ENCODE measurements at places on chromosomes 16 and 17.

GRCh38 chr17:4716081-4716480, 5.6 kb downstream of the ARRB2 start:
- no peak for DNase-seq

- DNase-seq = no peak
Measured at GRCh38 chr17:57585341-57586195, 159.5 kb downstream of the CCDC182 start.

GRCh38 chr17:36460265-36460937, 26.1 kb upstream of the ZNHIT3 start:
- no peak for DNase-seq

DNA sequence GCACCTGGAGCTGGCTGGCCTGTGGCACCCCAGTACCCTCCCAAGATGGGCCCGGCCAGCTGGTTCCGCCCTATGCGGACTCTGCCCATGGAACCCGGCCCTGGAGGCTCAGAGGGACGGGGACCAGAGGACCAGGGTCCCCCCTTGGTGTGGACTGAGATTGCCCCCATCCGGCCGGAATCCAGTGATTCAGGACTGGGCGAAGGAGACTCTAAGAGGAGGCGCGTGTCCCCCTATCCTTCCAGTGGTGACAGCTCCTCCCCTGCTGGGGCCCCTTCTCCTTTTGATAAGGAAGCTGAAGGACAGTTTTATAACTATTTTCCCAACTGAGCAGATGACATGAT, 12.0 kb downstream of the TBX21 start:
- DNase-seq = no peak

GRCh38 chr16:73047221-73047535, 750 bp downstream of the ZFHX3 start:
- DNase-seq = no peak

DNA sequence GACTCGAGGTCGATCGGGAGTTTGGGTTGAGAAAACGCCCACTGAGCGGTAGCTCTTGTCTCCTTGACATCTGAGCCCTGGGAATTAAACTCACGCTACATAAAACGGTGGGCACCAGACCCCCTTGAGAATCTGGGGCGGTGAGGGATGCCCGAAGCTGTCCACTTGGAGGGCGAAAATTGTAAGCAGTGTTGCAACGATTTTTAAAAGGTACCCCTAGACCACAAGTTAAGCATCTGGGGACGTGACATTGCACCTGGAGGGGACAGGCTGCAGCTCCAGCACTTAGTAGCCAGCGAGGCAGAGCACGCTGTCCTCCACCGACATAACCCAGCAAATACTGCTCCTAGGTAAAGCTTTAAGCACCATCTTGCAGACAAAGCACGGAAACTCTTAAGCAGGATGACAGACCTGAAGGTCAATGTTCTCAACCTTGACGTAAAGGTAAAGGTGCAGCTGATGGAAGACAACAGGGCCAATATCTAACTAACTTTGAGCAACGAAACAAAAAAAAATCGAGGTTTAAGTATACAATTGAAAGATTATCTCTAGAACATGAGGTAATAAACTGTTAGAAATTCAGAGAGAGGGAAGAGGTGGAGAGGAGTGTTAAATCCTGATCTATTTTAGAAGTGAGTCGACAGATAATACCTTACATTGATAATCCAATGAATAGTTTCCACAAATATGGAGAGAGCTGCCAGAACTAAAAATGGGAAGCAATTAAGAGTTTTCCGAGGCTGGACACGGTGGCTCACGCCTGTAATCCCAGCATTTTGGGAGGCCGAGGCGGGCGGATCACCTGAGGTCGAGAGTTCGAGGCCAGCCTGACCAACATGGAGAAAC, 921 bp upstream of the CDR2 start:
- no peak for DNase-seq

DNA sequence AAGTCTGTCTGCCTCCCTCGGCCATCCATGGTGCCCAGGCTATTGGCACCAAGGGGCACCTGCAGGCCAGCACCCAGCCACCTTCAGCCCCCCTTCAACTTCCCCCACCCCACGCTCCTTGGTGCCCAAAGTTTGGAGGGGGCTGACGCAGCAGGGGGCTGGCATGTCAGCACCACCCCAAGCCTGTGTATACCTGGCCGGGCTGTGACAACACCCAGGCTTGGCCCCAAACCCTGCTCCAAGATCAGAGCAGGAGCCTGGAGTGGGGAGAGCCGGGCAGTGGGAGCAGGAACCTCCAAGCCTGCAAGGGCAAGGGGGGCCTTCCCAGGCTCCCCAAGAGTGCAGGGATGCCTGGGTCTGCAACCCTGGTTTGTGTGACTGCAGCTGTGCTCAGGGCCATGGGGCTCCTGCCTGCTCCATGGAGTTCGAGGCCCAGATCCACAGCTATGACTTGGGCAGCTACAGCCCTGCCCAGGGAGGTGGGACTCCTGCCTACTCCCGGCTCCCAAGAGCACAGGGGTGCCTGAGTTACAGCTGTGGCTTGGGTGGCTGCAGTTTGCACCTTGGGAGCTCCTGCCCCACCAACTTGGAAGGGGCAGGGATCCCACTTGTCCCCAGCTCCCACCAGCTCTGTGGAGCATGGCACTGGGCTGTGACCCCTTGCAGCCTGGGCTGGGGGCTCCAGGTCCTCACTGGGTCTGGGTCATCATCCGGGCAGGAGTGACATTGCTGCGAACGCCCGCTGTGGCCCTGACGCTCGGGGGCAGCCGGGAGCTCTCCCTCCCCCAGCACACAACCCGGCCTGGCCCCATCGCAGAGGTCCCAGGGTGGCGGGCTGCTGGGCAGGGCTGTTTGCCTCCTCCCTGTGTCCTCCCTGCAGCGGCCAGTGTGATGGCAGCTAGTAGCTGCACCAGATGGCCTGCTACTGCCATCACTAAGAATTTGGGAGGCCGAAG, 175.5 kb upstream of the SDK2 start:
- no peak for DNase-seq

DNA sequence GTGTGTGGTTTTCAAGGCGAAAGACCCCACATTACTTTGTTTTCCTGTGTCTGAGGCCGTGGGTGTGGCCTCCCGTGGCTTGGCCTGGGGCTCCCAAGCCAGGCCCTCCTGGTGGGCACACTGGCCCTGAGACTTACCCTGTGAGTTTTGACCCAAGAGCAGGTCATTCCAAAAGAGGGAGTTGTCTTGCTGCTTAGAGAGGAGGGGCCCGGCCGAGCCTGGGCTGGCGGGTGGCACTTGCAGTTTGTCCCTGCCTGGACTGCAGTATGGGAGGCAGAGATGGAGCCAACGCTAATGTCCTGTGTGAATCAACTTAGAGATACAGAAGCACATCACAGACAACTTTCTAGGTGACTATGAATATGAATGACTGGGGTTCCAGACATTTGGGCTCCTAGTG, 22.7 kb downstream of the PLEKHG4 start:
- DNase-seq = no peak

DNA sequence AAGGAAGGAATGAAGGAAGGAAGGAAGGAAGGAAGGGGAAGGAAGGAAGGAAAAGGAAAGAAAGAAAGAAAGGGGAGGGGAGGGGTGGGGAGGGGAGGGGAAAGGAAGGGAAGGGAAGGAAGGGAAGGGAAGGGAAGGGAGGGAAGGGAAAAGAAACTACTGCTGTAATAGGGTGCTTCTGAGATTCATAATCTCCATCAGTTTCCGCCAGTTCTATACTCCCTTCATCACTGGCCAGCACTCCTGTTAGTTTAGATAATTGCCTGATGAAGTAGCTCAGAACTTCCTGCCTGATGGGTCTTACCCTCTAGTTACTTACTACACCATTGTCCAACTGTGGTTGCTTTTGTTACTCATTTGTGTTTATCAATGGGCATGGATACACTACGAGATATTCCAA, 2.0 kb upstream of the KRTAP9-6 start:
- no peak for DNase-seq

GRCh38 chr17:30570596-30571265, 93.5 kb downstream of the GOSR1 start:
- DNase-seq = no peak

DNA sequence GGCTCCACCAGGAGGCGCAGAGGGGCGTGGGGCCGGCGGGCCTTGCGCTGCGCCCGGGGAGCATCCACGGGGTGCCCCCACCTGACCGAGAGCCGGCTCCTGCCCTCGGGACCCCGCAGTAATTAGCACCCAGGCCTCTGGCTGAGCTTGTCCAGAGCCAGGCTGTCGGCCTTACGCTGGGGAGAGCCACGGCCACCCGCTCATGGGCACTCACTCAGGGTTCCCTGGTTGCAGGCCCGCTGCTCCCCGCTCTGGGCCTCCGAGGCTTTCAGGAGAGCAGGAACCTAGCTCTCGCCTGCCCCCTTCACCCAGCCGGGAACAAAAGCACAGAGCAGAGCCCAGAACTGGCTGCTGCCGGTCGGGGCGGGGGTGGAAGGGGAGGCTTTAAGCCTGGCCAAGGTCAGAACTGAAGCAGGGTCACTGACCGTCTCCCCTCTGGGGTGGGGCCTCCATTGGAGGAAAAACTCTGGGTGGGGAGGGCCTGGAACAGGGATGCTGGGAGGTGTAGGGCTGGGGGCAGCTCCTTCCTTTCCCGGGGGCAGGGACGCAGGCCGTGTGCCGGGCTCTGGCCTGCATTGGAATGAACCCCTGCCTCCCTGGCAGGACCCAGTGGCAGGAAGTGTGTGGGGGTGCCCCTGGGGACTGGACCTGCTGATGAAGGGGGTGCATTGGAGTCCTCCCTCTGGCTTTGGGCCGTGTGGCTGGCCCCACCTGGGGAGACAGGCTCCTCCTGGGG, 12.3 kb downstream of the GLIS2 start:
- DNase-seq = no peak

DNA sequence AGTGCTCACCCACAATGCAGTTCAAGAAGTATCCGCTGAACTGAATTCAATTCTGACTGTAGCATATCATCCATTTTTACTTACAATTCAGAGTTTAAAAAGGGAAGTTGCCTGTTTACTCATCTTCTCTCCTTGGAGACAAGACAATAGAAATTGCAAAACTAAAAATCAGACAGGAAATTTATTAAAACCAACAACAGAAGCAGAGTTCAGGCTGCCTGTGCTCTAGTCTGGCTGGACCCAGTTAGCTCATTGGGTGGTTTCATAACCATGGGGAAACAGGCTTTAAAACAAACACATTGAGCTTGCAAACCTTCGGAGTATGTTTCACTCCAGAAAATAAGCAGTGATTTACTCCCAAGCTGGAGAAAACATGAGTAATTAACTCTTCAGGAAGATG, 321.4 kb downstream of the GRIN2A start:
- no peak for DNase-seq

- DNase-seq = no peak
Measured at GRCh38 chr17:2871205-2871604, 75.0 kb downstream of the RAP1GAP2 start.

GRCh38 chr16:19896951-19897350, 12.3 kb upstream of the GPRC5B start:
- no peak for DNase-seq

DNA sequence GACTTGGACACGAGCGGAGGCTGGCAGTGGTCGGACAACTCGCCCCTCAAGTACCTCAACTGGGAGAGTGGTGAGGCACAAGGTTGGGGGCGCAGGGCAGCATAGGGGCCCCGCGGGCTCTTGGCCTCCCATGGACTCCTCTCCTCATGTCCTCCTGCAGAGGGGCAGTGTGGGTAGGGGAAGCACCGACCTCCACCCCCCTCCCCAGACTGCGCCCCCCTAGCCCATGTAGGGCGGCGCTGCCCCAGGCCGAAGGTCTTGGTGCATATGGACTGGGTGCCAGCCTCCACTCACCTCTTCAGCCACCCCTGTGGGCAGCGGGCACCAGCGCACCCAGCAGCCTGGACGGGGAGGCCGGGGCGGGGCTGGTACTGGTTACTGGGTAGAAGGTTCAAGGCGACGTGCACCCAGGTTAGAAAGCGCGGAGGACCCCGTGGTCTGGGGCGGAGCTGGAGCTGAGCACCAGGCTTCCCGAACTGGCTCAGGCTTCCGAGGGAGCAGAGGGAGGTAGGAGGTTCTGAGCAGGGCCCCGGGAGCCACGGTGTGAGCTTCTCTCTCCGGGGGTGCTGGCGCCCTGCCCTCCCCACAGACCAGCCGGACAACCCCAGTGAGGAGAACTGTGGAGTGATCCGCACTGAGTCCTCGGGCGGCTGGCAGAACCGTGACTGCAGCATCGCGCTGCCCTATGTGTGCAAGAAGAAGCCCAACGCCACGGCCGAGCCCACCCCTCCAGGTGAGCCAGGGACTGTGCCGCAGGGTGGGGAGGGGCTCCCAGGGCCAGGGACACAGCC, 39.5 kb downstream of the MRC2 start:
- no peak for DNase-seq

- DNase-seq = peak; percentile 67
Measured at GRCh38 chr16:78742501-78743283, 643.2 kb downstream of the WWOX start.

DNA sequence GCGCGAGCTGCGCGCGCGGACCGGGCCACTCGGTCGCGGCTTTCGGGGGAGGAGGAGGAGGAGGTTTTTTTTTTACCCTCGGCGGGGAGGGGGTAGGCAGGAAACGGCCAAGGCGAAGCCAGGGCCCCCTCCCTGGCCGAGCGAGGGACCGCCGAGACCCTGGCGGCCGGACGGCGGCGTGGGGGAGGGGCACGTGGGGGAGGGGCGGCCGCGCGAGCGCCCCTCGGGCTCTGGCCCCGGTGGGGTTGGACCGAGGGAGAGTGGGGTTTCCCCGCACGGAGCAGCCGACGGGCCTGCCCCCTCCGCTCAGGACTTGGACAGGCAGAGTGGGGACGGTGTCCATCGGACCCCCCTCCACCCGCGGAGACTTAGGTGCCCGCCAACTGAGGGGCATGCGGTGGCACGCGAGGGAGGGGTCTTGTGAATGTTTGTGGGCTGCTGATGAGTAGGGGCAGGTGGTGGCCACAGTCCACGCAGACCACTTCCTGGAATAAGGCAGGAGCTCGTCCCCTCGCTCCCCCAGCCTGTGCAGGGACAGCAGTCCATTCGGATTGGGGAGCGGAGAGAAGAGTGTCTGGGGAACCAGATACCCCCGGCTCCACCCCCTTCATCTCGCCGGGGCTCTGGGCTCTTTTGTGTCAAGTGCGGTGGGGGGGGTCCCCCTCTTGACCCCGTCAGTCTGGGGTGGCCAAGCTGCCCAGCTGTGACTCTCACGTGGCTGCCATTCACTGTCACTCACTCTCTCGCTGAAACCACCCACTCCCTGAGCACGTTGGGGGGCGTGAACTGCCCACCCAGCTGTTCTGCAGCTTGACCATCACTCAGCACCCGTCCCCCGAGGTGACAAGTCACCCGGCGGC, 3.0 kb upstream of the CHD3 start:
- DNase-seq = no peak

GRCh38 chr16:22614271-22614947, 103.7 kb downstream of the NPIPB5 start:
- DNase-seq = no peak

GRCh38 chr17:9004132-9004960, 17.0 kb upstream of the NTN1 start:
- DNase-seq = no peak

- no peak for DNase-seq
Measured at GRCh38 chr17:9371019-9371418, 204.6 kb downstream of the STX8 start.

All from stimulated activated CD4-positive, alpha-beta T cell treated with anti-CD3 and anti-CD28 coated beads, TNF-alpha, amount 100 ng/mL, for 48 hours (primary cell).